ENCODE measurements at places on chromosomes 4 and X.

- no peak for DNase-seq
These were observed 1651.9 kb downstream of the C4orf33 start for GRCh38 chr4:130747842-130748241.

DNA sequence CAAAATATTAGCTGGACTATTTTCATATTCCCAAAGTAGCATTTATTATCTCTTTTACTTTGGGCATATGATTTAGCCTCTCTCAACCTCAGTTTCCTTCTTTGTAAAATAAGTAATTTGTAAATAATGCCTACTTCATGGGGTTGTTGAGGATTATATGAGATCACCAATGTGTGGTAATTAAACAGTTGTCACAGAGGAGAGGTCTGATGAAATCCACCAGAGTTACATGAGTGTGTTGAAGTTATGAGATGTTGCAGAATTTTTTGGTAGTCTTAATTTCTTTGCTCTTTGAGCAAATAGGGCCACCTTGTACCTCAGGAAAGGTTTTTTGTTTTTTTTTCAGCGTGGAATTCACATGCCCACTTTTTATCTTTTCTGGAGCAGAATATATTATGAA, 1.4 kb downstream of the COX7B start:
- no peak for DNase-seq

- no peak for DNase-seq
These were observed 21.8 kb downstream of the NOP14 start for GRCh38 chr4:2941138-2942036.

GRCh38 chrX:100340491-100341141, 69.5 kb downstream of the PCDH19 start:
- no peak for DNase-seq

DNA sequence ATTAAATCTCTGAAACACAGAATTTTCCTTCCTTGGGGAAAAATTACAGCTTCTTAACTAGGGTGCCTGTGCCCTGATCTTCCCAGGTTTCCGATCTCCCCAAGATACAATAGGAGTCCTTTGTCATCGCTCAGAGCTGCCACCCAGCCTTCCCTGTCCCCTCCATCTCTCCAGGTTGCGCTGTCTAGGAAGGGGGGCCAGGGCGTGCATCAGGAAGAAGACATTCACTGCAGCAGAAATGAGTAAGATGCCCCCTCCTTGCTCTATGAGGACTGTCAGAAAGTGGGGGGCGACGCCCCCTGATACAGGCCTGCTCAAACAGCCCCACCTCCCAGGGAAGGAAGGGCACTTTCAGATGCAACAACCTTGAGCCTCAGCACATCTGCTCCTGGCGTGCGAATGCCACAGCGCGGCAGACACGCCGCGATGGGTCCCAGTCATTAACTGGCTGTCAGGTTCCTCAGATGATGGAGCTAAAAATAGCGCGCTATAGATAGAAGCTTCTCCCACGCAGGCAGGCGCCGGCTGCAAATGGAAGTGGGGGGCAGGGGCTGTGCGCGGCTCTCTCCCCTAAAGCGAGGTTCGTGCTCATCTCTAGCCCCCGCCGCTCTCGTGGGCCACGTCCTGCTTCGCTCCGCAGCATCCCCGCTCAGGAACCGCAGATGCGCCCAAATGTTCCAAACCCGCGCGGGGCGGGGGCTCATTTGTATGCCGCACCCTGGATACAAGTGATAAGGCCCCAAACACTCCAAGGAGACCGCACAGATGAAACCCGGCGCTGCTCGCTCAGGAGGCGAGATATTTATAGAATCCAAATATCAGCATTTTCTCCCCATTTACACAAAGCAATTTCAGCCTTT, 57.6 kb upstream of the LGI2 start:
- no peak for DNase-seq

DNA sequence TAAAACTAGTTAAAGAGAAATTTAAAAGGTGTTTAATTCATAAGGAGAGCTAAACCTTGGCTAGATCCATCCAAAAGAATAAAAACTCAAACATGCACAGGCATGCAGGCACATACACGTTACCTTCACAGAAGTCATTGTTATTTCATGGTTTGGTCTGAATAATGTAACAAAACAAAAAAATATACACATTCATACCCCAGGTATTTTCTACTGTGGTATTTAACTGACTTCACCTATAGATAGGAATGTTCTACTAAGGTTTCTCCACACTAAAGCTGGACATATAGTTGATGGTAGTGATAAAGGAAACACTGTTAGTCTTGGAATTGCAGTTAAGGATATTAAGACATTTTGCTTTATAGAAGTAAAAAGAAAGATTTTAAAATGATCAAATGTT, 283.6 kb upstream of the PCDH10 start:
- DNase-seq: no peak

GRCh38 chrX:39998636-39999406, 98.9 kb downstream of the BCOR start:
- DNase-seq: no peak

- DNase-seq: no peak
These were observed 22.0 kb upstream of the PHKA2 start for GRCh38 chrX:19005909-19006308.

DNA sequence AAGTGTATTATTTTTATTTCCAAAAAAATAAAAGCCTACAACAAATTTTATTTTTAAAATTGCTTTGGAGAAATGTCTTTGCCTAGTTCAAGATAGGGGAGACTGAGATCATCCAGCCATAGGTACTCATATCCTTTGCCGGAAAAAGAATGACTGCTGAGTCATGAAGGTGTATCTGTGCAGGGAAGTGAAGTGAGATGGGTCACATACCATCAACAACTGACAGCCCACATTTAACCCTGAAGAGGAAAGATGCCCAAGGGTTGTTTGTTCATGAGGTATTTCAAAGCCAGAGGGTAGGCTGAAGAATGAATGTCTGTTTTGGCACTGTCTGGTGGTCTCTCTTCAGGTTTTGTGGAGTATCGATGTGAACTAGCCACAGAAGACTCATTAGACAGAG, 106.7 kb upstream of the TTC29 start:
- no peak for DNase-seq

DNA sequence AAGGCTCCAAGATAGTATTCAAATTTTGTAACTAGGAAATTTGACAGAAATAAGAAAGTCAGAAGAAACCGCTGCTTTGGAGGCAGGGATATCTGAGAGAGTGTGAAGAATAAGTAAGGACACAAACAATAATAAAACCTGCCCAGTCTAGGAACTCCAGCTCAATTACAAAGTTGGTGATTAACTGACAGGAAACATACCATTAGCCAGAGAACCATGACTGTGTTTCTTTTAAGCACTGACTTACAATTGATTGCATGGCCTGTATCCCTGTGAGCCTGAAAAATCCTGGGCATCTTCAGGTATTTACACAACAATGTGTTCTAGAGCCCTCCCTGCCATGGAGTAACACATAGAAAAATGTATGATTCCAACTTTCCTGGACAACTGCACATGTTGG, 127.4 kb downstream of the GRIA3 start:
- DNase-seq: no peak

GRCh38 chrX:41085512-41085877, 250 bp downstream of the USP9X start:
- DNase-seq: peak; percentile 81

DNA sequence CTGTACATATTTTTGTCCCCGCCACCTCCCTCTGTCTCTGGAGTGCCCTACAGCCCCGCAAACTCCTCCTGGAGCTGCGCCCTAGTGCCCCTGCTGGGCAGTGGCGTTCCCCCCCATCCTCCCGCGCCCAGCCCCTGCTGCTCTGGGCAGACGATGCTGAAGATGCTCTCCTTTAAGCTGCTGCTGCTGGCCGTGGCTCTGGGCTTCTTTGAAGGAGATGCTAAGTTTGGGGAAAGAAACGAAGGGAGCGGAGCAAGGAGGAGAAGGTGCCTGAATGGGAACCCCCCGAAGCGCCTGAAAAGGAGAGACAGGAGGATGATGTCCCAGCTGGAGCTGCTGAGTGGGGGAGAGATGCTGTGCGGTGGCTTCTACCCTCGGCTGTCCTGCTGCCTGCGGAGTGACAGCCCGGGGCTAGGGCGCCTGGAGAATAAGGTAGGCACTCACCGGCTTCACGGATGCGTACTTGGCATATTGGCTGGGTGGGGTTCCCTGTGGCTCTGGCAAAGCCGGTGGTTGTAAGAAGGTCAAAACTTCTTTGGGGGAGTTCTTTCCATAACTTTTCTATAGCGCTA, 653 bp downstream of the HHIP start:
- no peak for DNase-seq

DNA sequence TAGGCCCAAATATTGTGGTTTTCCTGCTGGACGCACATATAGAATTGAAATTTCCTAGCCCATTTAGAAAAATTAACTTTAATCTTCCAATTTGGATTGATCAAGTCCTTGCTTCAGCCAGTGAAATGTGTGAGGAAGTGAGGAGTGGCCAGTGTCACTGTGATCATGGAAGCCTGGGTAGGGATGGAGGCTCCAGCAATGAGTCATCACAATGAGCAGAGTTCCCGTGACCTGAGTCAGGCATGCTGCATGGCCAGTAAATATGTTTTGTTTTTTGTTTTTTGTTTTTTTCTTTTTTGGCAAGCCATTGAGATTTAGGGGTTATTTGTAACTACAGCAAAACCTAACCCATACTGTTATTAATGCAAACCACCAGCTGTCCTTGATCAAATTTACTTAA, 52.1 kb downstream of the IDS start:
- DNase-seq: no peak
